ENCODE measurements at places on chromosomes 16 and 17. TPM values are rescaled to one million over a fixed set of nuclear protein-coding genes. Genes with fewer than 3 reads are reported as not detected.

DNA sequence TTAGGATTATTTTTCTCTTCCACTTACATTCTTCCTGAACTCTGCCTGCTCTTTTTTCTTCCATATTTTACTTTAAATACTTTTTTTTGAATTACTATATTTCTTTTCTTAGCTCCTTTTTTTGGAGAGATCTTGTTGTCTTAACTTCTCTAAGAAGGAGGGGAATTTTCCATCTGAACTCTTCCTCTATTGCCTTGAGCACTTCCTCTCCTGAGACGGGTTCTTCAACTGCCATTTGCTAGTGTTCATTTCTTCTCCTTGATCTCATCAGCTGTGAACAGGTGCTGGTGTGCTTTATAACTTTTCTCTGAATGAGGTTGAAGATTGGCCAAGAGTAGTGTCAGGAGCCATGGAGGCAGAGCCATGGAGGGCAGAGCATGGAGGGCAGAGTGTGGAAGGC is 15.1 kb upstream of the CD300LD start:
- no peaks in the 10 kb centered on the region for H3K4me1 ChIP-seq
- no peak for DNase-seq
- no peaks in the 10 kb centered on the region for H3K36me3 ChIP-seq
- no peak overlapping the region for H3K27ac ChIP-seq

DPEP3 gene
- 0.14 TPM for total RNA-seq

DNA sequence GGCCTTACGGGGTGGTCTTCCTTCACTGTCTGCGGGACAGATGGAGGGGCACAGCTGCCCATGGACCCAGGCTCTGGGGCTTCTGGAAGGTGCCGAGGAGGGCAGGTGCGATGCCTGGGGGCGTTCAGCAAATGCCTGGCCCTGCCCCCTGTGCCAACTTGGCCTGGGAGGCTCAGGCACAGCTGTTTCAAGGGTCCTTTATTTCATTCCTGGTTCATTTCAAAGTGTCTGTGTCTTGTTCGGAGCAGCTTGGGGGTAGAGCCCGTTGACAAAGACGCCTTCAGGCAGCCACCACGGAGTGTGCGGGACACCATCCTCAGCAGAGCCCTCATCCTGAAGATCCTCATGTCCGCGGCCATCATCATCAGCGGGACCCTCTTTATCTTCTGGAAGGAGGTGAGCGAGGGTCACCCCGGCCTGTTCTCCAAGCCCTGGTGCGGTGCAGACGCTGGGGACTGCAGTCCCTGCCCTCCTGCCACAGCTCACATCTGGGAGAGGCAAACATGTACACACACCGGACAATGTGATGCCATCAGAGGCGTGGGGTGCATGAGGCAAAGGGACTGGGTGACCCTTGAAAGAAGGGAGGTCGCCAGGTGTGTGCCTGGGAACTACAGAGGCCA is 43.9 kb downstream of the MEAK7 start:
- no peaks in the 10 kb centered on the region for H3K27me3 ChIP-seq
- no peak overlapping the region for H3K27ac ChIP-seq
- H3K4me3 ChIP-seq = no peak overlapping the region
- no peaks in the 10 kb centered on the region for H3K4me1 ChIP-seq

NPIPB6 gene
- total RNA-seq = 2.0 TPM

DNA sequence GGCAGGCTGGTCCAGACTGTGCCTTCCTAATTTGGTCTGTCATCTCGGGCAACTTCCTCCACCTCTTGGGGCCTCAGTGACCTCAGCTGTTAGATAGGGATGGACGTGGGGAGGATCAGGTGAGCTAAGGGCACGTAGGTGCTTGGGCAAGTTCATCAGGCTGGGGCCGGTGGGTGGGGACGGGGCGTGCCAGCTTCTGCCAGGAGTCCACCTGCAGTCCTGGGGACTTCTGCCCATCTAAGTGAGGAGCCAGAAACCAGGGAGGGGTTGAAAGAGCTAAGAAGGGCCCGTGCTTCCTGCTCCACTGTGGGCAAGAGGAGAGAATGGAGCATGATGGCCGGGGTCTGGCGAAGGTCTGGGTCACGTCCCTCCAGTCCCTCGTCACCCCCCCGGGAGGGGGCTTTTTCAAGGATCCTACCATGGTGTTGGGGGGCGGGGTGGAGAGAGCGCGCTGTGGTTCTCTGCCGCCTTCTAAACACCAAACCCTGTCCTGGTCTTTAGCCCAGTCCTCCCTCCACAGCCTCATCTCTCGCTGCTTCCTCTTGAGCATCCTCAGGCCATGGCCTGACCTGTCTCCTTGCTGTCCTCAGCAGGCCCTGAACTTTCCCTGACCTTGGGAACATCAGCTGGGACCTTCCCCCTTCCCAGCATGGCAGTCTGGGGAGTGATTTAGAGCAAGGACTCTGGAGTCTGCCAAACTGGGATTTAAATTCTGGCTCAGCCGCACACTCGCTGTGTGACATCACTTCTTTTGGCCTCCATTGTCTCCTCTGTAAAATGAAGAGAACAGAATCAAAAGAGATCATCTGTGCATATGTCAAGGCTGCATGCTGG is 21.6 kb downstream of the SPNS2 start:
- H3K36me3 ChIP-seq = no peaks in the 10 kb centered on the region
- H3K4me1 ChIP-seq = no peaks in the 10 kb centered on the region
- H3K27me3 ChIP-seq = no peaks in the 10 kb centered on the region
- H3K27ac ChIP-seq = peak overlapping the region; percentile 79

RPS15A gene
- total RNA-seq = 2,145 TPM

- H3K36me3 ChIP-seq = no peaks in the 10 kb centered on the region
- H3K27me3 ChIP-seq = no peaks in the 10 kb centered on the region
- H3K4me3 ChIP-seq = no peak overlapping the region
- no peaks in the 10 kb centered on the region for H3K4me1 ChIP-seq
- DNase-seq = no peak
These were observed 6.8 kb downstream of the CIBAR2 start for GRCh38 chr16:85105475-85105874.

GRCh38 chr17:65557349-65558310 is 3.8 kb downstream of the AXIN2 start:
- H3K27ac ChIP-seq = no peak overlapping the region
- no peak for DNase-seq
- no peaks in the 10 kb centered on the region for H3K36me3 ChIP-seq
- no peaks in the 10 kb centered on the region for H3K4me1 ChIP-seq
- no peaks in the 10 kb centered on the region for H3K27me3 ChIP-seq

PLA2G10 gene
- not detected for total RNA-seq

GRCh38 chr17:75124819-75125162 is 6.8 kb downstream of the NT5C start:
- H3K27me3 ChIP-seq = no peaks in the 10 kb centered on the region
- no peak for DNase-seq
- no peaks in the 10 kb centered on the region for H3K36me3 ChIP-seq
- H3K4me3 ChIP-seq = no peak overlapping the region
- no peaks in the 10 kb centered on the region for H3K4me1 ChIP-seq

DNA sequence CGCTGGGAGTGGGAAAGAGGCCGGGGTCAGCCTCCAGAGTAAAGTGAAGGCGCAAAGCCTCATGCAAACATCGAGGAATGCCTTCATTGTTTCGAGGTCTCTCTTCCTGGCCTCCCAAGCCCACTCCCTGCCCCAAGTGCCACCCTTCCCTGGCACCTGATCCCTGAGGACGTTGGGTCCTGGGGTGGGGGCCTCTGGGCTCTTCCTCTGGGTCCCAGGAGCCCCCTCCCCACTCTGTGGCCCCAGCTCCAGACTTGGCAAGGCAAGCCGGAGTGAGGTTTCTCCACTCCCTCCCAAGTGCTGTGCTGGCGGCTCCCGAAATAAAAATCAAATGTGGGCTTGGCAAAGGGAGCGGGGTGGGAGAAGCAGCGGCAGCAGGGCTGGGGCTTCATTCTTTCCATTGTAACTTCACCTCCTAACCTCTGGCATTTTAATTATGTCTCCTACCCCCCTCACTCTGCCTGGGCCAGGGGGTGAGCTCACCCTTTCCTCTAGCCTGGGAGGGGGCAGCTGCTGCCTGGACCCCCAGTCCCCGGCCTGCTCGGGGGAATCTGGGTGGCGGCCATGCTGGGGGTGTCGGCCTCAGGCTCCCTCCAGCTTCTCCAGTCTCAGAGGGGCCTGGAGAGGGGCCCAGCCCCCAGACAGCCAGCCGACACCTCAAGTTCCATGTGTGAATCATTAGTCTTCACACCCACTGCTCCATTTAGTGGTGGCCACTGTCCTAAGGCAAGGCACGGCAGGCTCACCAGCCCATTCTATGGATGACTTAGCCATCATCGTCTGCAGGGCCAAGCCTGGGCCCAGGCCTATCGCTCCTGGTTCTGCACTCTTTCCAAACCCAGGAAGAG is 14.6 kb upstream of the TMEM92 start:
- peak; percentile 40 for DNase-seq
- no peak overlapping the region for H3K4me3 ChIP-seq
- no peaks in the 10 kb centered on the region for H3K27me3 ChIP-seq

DNA sequence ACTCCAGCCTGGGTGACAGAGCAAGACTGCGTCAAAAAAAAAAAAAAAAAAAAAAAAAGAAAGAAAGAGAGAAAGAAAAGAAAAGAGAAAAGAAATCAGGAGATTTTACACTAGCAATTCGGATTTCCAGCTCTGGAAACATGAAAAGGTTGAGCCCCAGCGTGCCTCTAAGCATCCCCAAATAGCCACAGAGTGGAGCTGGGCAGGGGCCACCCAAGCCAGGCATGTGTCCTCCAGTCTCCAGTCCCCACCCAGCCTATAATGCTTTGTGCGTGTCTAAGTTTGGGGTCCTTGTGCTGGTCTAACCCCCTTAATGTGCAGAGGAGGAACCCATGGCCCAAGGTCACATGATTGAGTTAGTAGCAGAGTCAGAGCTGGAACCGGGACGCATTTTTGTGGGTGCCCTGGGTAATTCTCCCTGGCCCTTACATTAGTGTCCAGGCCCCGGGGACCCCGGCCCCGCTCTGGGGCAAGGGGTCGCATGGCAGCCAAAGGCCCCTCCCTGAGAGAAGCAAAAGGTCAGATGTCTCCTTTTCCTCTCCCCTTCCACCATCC is 19.9 kb downstream of the ADAM11 start:
- H3K36me3 ChIP-seq = no peaks in the 10 kb centered on the region
- no peak overlapping the region for H3K4me3 ChIP-seq
- no peak for DNase-seq
- H3K27me3 ChIP-seq = no peaks in the 10 kb centered on the region
- peak overlapping the region; percentile 91 for H3K27ac ChIP-seq
- no peaks in the 10 kb centered on the region for H3K4me1 ChIP-seq

GRCh38 chr16:1395444-1396031 is 19.0 kb downstream of the UNKL start:
- no peaks in the 10 kb centered on the region for H3K4me1 ChIP-seq
- no peaks in the 10 kb centered on the region for H3K36me3 ChIP-seq
- no peak for DNase-seq
- H3K27ac ChIP-seq = no peak overlapping the region
- no peaks in the 10 kb centered on the region for H3K27me3 ChIP-seq
- no peak overlapping the region for H3K4me3 ChIP-seq

CDH3 gene
- 30.8 TPM for total RNA-seq

CCL4L2 gene
- not detected for total RNA-seq

HSD3B7 gene
- 18.0 TPM for total RNA-seq

DNA sequence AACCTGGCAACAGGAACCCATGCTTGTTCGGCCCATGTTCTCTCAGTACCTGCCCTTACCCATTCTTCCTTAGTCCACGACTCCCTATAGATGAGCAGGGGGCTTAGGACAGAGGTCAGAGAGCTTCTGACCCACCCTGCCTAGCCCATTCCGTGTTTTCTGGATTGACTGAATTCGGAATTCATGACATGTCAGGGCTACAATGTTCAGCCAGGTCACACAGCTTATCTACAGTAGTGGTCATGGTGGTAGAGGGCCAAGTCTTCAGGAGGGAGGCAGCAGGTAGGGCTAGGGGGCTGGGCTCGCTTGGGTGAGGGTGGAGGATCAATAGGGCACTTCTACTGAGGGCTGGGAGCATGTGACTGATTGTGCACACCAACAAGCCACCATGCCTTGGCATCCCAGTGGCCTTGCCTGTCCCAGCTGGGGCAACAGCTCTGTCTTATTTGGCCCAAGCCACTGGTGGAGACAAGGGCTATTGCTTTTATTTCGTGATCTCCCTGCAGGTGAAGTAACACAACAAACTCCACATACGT is 3.1 kb downstream of the HEXIM2 start:
- DNase-seq = no peak
- H3K27ac ChIP-seq = no peak overlapping the region
- H3K4me1 ChIP-seq = no peaks in the 10 kb centered on the region
- no peaks in the 10 kb centered on the region for H3K36me3 ChIP-seq
- no peak overlapping the region for H3K4me3 ChIP-seq
- no peaks in the 10 kb centered on the region for H3K27me3 ChIP-seq

DNA sequence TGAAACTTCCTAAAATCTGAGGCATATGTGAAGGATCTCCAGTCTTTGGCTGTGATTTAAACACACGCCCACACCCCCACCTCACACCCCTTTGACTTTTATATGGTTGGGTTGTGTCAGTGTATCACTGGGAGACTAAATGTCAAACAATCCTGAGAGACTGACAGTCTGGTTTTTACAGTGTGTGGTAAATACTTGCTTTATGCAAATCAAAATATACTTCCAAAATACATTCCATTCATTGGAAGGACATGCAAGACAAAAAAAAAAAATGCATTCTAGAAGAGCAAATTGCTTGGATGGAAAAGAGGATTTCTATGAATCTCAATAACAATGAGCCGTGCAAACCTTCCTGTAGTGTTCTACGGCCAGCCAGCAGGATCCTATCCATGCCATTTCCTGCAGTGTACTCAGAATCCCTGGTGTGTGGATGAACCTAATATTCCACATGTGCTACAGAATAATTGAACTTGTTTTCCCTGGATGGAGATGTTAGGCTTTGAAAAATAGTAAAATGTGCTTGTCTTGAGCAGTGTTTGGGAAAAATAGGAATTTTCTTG is 602.1 kb upstream of the GOT2 start:
- H3K4me1 ChIP-seq = no peaks in the 10 kb centered on the region
- no peaks in the 10 kb centered on the region for H3K27me3 ChIP-seq
- H3K27ac ChIP-seq = no peak overlapping the region

- no peaks in the 10 kb centered on the region for H3K36me3 ChIP-seq
- H3K4me3 ChIP-seq = no peak overlapping the region
- peak overlapping the region; percentile 58 for H3K27ac ChIP-seq
- no peaks in the 10 kb centered on the region for H3K4me1 ChIP-seq
- no peaks in the 10 kb centered on the region for H3K27me3 ChIP-seq
- DNase-seq = peak; percentile 87
These were observed 7.3 kb downstream of the FMNL1 start for GRCh38 chr17:45228763-45229539.

DNA sequence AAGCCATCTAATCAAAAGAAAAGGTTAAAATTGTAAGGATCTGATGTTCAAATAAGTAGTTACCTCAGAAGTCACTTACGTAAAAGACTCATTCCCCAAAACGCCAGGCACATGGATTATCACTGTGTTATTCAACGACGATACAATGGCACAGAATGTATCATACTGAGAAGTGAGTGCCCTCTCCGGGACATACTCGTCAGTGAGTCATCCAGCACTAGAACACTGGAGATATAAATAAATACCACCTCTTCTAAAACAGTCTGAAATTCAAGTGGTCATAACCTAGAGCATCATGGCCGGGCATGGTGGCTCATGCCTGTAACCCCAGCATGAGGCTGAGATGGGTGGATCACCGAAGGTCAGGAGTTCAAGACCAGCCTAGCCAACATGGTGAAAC is 24.9 kb downstream of the USP31 start:
- H3K27ac ChIP-seq = peak overlapping the region; percentile 90
- no peak for DNase-seq
- H3K4me1 ChIP-seq = peaks cover 5% of the 10 kb centered on the region
- H3K4me3 ChIP-seq = no peak overlapping the region
- H3K36me3 ChIP-seq = no peaks in the 10 kb centered on the region

Measured in uterus (tissue), 4 donors.